ENCODE measurements at places on chromosomes 12 and 14.

- DNase-seq = peak; percentile 40
These were observed 4.4 kb downstream of the CACNA1C start for GRCh38 chr12:2057041-2057794.

DNA sequence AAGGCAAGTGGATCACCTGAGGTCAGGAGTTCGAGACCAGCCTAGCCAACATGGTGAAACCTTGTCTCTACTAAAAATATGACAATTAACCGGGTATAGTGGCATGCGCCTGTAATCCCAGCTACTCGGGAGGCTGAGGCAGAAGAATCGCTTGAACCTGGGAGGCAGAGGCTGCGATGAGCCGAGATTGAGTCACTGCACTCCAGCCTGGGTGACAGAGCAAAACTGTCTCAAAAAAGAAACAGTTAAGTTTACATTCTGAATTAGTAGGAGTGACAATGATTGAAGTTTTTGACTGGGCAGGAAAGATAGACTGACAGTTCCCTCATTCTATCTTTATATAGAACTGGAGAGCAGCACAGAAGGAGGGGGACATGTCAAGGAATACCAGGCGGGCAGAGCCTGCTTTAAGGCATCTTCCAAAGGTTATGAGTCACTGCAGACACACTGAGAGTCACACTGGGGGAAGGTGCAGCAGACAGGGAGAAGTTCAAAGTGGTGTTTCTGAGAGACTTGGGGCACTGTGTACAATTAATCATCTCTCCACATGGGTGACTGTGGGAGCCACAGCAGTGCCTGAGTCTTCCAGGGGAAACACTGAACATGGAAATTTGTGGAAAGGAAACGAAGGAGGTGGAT, 42.8 kb upstream of the RNASE3 start:
- DNase-seq = peak; percentile 68

- DNase-seq = no peak
These were observed 40.4 kb downstream of the SLC8A3 start for GRCh38 chr14:70148351-70148750.

- peak; percentile 33 for DNase-seq
These were observed 5.4 kb upstream of the KRT7 start for GRCh38 chr12:52227606-52228166.

DNA sequence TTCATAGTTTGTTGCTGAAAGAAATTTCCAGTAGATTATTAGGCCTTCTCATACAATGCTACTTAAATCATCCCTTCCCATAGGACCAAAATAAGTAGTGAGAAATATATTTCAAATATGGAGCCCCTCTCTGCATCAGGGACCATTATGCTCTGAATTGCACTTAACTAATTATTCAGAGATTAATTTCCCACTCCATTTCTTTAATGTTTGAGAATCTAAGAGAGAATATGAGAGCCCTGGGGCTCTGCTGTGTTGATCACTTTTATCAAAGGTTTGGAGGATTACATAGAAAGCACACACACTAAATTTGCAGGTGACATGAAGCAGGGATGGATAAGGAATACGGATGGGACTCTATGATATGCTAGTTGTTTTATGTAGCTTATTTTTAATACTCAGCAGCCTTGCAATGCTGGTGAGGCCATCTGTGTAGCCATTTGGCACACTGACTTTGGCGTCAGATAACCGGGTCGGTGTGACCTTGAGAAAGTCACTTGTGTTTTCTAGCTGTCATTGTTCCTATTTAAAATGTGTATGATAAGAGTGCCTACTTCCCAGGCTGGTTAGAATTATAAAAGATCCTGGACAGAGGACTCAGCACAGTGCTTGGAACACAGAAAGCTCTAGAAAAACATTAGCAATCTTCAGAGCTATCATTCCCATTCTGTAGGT, 49.9 kb upstream of the FBXO21 start:
- DNase-seq = no peak

DNA sequence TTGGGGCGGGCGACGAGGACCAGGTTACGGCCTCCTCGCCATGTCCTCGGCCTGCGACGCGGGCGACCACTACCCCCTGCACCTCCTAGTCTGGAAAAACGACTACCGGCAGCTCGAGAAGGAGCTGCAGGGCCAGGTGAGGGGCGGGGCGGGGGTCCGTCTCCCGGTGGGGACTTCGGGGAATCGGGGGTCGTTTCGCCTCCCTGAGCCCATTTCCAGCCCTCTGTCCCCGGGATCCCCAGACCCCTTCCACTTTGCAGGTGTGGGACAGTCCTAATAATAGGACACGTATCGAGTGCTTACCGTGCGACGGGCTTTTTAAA, 380 bp downstream of the ANKRD13A start:
- DNase-seq = no peak

GRCh38 chr14:73457924-73458182, 493 bp downstream of the NUMB start:
- no peak for DNase-seq

DNA sequence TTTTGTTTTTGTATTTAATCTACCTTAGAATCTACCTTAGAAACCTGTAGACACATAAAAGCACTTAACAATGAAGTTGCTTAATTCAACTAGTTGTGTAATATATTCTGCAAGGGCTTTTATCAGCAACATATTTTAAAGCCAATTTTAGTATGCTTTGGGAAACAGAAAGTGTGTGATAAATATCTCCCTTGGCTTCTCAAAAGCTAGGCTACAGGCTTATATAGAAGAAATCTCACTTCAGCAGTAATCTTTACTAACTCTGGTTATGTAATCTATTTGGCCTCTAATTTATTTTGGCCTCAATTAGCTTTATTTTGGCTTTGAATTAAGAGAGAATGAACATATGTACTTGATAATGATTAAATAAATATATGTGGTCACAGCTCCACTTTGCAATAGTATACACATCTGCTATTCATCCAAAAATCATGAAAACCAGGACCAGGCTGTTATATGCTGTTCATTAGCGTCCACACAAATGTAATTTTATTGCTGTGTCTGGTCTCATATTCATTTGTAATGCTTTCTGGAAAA, 37.2 kb downstream of the LRP6 start:
- no peak for DNase-seq

GRCh38 chr12:40238979-40239378, 14.2 kb downstream of the LRRK2 start:
- DNase-seq = no peak

DNA sequence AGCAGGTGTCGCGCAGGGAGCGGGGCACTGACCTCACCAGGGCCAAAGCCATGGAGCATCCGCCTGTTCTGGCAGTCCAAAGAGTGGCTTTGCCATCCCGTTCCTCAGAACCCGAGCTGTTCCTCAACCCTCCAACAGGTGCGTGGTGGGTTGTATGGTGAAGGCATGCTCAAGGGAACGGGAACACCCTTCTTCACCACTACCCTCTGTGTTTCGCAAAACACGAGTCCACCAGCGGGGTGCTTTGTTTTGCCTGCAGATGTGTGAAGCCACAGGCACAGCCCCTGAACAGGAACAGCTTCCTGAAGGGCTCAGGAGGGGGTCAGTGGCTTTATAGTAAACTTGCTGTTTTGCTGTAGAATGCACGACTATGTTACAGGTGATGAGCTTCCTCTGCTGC, 52.7 kb downstream of the SMOC1 start:
- DNase-seq = no peak

DNA sequence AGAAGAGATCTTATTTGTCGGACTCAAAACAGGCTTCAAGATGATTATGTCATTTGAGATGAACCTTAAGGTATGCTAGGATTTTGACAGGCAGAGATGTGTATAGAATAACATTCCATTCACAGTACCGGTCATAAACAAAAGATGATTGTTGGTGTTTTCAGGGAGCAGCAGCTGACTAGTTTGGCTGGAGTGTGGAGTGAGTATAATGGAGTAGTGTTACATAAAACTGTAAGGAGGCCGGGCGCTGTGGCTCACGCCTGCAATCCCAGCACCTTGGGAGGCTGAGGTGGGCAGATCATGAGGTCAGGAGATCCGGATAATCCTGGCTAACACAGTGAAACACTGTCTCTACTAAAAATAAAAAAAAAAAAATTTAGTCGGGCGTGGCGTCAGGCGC, 23.9 kb downstream of the SERPINA10 start:
- DNase-seq = no peak

- peak; percentile 10 for DNase-seq
These were observed 233.6 kb upstream of the ARHGAP5 start for GRCh38 chr14:31843361-31844091.

DNA sequence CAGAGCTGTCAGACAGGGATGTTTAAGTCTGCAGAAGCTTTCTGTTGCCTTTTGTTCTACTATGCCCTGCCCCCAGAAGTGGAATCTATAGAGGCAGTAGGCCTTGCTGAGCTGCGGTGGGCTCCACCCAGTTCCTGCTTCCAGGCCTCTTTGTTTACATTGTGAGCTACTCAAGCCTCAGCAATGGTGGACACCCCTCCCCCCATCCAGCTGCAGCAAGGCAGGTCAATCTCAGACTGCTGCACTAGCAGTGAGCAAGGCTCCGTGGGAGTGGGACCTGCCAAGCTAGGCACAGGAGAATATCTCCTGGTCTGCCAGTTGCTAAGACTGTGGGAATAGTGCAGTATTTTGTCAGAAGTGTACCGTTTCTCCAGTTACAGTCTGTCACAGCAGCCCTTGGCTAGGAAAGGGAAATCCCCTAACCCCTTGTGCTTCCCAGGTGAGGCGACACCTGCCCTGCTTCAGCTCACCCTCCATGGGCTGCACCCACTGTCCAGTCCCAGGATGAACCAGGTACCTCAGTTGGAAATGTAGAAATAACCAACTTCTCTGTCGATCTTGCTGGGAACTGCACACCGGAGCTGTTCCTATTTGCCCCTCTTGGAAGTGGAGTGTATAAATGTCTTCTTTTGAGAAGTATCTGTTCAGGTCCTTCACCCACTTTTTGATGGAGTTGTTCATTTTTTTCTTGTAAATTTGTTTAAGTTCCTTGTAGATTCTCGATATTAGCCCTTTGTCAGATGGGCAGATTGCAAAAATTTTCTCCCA, 213.5 kb upstream of the SLC38A2 start:
- DNase-seq = no peak

- peak; percentile 79 for DNase-seq
These were observed at the start of gene TESPA1 for GRCh38 chr12:54984658-54985376. Gene TESPA1, minus strand, starts transcription at chr12:54984762. Its CDS starts 10,200 bp downstream, at chr12:54974562.

DNA sequence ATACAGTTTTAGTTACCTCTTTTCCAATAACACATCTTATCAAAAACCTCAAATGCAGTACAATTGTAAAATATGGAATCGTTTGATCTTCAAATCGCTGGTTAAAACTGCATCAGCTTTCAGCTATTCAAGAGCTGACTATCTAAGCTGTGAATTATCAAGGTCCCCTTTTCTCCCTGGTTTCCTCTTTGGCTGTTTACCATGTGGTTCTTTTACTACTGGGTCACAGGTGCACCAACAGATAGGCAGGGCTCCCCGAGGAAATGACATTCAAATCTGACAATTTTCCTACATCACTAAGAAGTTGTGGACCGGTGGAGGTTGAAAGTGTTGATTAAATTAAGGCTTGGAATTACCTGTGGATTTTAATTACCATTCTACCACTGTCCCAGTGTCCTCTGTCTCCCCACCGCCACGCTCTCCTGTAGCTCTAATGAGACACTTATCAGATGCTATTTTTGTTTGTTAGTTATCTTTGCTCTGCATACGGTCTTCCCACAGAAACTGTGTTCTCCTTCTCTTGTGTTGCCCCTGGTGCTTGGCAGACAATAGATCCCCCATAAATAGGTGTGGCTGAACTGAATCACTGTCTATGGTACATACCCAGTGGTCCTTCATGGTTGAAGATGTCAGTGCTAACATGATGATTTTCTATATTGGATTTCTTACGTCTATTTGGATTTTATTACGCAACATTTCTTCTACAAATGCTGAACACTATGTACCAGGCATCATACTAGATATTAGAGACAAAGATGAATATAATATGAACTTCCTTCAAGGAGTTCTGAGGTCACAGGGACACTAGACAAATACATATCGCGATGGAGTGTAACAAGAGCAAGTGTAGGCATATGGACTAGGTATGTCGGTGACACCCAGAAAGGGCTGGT, 20.9 kb upstream of the PLXNC1 start:
- no peak for DNase-seq

DNA sequence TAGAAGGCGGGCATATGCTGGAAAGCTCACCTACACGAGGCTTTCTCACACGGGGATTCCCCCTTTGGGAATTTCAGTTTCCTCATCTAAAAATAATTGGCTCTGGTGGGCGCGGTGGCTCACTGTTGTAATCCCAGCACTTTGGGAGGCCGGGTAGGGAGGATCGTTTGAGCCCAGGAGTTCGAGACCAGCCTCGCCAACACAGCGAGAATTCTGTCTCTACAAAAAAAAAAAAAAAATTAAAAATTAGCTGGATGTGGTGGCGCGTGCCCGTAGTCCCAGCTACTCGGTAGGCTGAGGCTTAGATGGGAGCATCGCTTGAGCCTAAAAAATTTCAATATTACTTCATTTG, 400 bp upstream of the NDUFA12 start:
- DNase-seq = no peak

- no peak for DNase-seq
These were observed 236.9 kb upstream of the DDHD1 start for GRCh38 chr14:53390008-53390407.

- no peak for DNase-seq
These were observed 34.1 kb upstream of the CPM start for GRCh38 chr12:68967046-68967445.

GRCh38 chr12:110577864-110578693, 5.0 kb downstream of the PPTC7 start:
- peak; percentile 94 for DNase-seq

DNA sequence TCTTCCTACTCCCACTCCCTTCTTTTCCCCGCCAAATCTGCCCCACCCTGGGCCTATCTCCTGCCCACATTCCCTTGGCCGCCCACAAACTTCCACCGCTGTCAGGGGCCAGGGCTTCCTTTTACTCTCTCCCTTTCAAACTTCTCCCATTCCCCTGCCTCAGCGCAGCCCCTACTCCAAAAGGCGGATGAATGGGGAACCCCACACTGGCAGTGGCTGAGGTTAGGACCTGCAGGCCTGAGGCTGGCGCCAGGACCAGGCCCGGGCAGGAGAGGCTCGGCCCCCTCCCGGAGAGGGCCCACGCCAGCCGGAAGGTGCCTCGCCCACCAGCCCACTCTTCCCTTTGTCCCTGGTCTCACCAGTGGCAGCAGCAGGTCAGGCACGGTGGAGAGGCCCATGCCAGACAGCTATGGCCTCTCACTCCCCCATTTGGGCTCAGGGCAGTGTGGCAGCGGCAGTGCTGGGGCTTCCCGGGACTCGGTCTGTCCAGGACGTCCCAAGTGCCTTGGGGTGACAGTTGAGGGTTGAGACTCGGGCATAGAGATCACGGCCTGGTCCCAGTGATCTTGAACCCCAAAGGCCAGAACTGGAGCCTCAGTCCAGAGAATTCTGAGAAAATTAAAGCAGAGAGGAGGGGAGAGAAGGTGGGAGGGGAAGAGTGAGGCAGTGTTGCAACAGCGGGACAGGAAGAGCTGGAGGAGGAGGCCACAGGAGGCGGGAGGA, at the start of gene TNFRSF1A:
TNFRSF1A (minus strand) TSS at position 660 of the 723 bp plus-strand sequence; CDS start at position 398, 262 bp downstream.
- peak; percentile 82 for DNase-seq

GRCh38 chr14:58426670-58427280, 556 bp downstream of the TIMM9 start:
- peak; percentile 60 for DNase-seq

- DNase-seq = no peak
These were observed 23.9 kb upstream of the AICDA start for GRCh38 chr12:8636581-8636980.
